ENCODE measurements at places on chromosomes 2 and 18.

- no peak for DNase-seq
These were observed 207.5 kb upstream of the HAAO start for GRCh38 chr2:42999856-43000241.

DNA sequence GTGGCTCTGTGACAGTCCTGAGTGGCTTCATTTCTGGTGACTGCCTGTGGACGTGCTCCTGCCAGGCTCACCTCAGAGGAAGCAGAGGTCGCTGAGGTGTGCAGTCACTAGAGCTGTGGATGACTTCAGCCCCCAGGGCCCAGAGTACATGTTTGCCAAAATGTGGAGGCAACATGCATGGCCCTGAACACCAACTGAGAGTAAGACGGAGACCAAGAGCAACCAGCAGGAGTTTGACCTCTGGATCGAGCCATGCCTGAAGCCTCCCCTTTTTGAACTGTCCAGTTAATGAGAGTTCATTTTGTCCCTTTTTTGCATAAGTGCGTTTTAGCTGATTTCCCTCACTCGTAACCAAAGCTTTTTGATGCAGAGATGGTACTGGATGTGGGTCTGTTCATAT, 184.9 kb downstream of the RTP5 start:
- peak; percentile 4 for DNase-seq

DNA sequence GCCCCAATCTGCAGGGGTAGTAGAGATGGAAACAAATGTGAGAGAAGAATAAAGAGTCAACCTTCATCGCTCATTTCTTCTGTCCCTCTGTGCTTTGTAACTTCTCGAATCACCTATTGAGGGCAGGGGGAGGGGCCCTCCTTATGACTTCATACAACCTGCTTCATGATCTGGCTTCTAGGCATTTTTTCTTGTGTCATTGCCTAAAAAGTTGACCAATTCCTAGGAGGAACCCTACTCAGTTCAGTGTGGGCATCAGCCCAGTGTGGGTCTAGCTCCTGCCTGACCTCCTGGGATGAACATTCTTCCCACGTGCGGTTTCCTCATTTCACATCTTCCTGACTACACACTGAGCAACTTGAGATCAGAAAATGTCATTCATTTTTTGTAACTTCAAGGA, 46.3 kb upstream of the CREB1 start:
- no peak for DNase-seq

- DNase-seq, result no peak
These were observed 37.9 kb upstream of the ZCCHC2 start for GRCh38 chr18:62484941-62485340.

DNA sequence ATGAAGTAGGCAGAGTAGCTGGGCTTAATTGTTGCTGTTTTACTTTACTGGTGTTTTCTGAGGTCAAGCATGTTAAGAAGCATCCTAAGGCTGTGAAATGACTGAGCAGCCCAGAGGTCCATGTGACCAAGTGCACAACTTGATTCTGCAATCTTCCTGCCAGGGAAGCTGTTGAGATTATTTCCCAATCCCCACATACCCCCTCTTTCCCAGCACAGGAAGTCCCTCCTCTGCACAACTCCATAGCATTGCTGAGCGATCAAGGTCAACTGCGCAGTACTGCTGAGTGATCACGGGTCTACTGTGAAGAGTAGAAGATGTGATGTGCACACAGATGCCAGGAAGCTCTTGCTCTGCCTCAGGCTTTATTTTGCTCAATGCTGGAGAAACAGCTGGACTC, 105.8 kb downstream of the GALNT14 start:
- DNase-seq, result no peak

GRCh38 chr2:201116115-201116958, at the start of gene CFLAR:
Gene CFLAR, plus strand, starts transcription at chr2:201116164. Its CDS starts 13,702 bp downstream, at chr2:201129866.
- peak; percentile 55 for DNase-seq

DNA sequence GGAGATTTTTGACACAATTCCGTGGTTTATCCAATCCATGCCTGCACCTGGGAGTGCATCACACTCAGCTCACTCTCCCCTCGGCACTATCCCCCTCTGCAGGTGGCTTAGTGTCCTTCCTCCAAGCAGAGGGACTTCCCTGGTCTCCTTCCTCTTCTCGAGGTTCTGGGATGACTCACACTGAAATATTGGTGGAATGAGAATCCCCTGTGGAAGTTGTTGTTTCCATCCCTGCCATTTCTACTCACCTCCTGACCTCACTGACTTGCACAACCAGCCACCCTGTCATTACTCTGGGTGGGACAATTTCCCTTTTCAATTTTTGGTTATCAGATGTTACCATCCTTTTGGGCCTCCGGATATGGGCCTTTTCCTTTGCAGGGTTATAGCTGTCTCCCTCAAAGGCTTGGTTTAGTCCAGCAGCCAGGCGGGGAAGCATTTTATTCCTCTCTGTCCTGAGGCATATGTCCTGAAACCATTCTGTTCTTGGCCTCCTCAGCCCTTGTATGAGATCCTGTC, 59.9 kb downstream of the PTPRM start:
- no peak for DNase-seq

DNA sequence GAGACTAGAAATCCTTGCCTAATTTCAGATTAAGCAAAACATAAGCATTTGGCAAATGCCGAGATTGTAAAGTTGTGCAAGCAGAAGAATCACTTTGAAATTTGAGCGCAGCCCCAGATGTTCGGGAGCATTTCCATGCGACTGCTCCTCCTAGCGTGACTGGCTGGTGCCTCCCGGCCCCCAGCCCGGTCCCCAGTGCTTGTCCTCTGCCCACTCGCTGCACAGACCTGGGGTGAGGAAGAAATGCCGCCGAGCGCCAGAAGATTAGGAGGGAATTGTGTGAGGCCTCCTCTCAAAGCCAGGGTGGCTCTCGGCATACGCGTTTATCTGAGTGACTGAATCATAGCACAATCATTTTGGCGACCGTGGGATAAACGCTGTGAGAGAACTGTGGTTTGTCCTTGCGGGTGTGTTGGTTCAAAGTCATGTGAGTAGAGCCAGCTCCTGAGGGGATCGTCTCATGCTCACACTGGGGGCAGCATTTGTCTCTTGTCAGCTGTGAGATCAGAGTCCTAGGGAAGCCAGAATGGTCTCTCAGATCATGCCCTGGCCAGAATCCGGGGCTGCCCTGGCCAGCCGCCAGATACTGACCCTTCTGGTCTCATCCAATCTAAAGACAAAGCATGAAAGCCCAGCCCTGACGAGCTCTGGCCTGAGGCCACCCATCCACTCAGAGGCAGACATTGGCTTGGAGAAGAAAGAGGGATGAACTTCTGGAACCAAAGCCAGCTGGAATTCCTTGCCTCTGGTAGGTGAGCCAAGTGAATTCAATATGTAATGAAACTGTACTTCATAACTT, 189.3 kb downstream of the SH3RF3 start:
- no peak for DNase-seq

- no peak for DNase-seq
These were observed 119.6 kb downstream of the FEZ2 start for GRCh38 chr2:36478332-36478738.

DNA sequence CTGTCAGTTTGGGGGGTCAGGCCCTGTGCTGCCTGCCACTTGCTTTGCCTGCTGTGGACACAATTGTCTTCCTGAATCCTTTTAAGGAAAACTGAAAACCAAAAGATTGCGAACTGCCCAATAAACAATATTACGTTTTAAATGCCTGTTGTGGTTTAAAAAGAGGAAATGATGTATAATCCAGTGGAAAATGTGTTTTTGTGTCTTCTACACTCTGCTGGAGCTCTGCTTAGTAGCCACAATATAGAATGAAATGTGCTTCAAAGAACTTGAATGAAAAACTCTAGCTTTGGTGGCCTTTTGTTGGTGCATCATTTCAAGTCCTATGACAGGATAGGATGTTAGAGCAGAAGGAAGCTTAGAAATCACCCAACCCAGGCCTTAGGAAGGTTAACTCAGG, 23.2 kb upstream of the CABYR start:
- DNase-seq, result no peak

DNA sequence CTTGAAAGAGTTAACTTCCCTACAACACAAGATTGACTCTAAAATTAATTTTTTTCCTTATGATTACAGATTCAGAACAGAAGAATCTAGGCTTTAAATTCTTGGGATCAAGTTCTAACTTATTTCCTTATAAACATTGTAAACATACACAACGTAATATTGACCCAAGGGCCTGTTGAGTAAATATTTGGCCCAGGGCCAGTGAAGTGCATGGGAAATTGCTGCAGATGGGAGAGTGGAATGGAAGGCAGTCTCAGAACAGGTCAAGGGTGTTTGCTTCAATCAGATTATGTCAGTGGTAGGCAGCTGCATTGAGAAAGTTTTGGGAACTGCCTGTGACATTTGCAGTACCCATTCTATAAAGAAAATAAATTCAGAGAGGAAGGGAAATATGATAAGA, 137.6 kb downstream of the MYO1B start:
- DNase-seq, result no peak

GRCh38 chr2:216774620-216775019, 79.3 kb upstream of the IGFBP5 start:
- DNase-seq, result no peak

GRCh38 chr2:40592218-40592617, 140.3 kb upstream of the SLC8A1 start:
- DNase-seq, result no peak

- DNase-seq, result no peak
These were observed 439.5 kb upstream of the RAB12 start for GRCh38 chr18:8169722-8170121.

DNA sequence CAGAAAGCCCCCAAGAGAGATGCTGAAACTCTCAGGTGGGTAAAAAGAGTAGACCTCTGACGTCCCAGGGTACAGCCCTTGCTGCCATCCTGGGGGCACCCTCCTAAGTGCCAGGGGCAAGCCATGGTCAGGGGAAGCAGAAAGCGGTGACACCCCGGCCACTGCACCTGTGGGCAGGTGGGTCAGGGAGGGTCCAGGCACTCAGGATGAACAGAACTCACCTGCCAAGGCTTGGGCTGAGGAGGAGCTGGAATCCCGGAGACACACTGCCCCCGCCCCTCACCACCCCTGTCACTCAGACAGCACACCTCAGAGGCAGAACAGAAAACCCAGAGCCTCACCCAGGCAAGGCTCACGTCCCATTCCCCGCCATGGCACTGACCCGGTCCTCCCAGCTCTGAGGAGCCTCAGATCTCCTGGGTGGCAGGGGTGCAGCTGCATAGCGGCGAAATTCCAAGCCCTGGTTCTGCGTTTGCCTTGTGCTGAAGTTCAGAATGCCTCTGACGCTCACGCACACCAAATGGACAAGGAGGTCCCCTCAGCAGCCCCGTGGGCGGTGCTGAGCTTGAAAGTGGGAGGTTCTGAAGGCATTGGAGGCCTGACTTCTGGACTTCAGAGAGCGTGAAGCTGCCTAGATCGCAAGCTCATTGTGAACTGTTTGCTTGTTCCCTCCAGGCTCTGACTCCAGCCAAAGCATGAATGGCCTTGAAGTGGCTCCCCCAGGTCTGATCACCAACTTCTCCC, 4.3 kb downstream of the GPR17 start:
- DNase-seq, result no peak

DNA sequence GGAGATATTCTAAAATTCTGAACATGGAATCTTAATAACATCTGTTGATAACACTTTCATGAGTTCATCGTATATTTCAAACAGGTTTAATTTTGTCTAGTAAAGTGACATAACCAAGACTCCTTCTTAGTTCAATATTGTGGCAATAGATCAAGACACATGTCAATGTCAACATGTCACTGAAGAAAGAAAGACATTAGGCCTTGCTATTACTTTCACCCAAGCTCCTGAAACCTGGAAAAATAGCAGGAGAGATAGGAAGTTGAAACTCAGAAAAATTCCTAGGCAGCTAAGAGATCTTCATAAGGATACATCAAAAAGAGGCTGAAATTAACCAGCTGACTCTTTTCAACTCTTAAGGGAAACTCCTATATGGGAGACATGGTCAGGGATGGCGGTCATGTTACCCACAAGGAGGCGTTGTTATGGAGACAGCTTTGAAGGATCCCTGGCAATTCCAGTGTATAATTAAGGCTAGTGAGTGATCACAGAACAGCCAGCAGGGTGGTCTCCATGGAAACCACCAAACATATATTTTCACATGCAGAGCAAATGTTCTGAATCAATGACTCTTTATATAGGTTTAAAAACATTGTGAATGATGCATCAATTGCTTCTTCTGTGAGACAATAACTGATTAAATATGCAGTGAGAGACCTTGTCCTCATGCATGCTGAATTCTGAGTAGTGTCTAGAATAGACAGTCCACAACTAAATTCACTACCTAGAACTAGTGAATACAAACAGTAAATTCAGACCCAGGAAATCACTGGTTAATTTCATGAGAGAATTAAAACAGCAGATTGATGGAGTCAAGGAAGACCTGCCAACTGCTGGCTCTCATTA, 115.3 kb upstream of the RIOK3 start:
- no peak for DNase-seq

DNA sequence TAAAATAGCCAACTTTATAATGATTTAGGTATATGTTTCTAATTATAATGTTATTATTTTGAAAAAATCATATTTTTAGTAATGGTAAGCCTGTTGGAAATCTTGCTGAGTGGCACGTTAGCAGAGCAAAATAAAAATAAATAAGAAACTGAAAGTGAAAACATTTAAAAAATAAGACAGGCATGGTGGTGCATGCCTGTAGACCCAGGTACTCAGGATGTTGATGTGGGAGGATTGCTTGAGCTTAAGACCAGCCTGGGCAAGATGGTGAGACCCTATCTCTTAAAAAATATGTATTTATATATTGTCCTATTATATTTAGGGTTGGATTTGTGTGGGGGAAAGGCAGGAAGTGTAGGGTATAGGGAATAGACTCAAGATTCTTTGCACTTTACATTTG, 15.8 kb upstream of the ANKRD12 start:
- no peak for DNase-seq

DNA sequence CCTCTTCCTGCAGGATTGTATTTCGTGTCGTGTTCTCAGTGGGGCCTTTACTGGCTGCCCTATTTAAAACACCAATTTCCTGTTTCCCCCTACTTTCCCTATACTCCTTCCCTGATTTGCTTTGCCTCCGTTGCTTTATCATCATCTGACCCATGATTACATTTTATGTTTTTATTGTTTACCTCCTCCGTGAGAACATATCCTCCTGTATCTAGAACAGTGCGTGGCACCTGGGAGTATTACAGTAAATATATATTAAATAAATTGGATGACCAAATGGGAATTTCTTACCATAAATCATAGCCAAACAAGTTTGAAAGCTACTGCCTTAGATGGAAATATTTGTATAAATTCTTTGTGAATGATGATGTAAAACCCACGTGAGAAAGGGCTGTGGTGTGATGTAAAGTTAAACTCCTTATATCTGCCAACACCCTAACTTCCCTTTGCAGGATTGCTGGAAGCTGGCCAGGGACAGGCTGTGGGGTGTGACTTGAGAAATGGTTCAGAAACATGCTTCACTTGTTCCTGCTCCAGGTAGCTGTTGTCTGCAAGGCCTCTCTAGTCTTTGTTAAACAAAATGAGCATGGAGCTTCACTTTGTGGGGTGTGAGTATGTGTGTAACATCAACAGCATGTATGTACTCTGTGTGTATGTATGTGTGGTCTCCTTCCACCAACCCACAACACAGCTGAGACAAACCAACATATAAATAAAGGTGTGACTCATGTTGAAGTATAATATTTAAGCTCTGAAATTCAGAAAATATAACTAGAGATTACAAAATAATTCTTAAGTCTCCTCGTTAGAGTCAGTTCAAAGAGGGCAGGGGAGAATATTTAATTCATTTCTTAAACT, 40.3 kb downstream of the LHCGR start:
- no peak for DNase-seq

Measured in H9 (cell line).